Cardiac muscle cell (in vitro differentiated cells and primary cell): ENCODE measurements at places on chromosomes 2 and 18.

- no peak for DNase-seq
- no peaks in the 10 kb centered on the region for H3K36me3 ChIP-seq
- H3K27me3 ChIP-seq: peaks cover 3% of the 10 kb centered on the region
- H3K27ac ChIP-seq: no peak overlapping the region
Measured at GRCh38 chr2:27507293-27507692, 10.7 kb downstream of the GCKR start.

DNA sequence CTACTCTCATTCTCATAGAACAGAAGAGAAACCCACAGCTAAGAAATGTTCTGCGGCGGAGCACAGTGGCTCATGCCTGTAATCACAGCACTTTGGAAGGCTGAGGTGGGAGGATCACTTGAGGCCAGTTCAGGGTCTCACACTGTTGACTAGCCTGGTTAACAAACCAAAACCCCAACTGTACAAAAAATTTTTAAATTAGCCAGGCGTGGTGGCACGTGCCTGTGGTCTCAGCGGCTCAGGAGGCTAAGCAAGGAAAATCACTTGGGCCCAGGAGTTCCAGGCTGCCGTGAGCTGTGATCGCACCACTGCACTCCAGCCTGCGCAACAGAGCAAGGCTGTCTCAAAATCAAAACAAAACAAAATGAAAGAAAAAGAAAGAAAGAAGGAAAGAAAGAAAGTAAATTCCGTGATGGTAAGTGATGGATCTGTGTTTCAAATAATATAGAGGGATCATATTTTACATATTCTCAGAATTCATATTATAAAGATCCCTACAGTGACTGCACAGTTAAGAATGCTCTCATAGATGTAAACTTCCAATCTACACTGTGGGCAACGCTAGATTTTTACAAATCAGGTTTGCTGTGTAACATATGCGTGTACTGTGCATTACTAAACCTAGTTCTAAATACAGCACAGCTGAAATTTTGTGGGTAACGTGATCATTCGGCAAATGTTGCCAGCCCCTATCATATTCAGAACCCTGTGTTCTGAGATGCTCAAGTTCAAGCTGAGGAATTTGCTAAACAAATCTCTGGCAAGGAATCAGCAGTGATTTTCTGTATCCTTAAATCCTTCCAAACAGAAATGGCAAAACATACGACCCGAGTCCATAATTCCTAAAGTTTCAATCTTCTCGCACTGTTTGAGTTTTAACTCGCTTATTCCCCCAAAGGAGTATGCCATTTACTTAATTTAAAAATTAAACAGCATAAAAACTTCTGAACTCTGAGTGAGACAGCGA lies 1.2 kb upstream of the RAB12 start:
- DNase-seq: no peak
- H3K27me3 ChIP-seq: peaks cover 5% of the 10 kb centered on the region
- no peak overlapping the region for H3K27ac ChIP-seq
- no peak overlapping the region for H3K4me3 ChIP-seq
- peaks cover 7% of the 10 kb centered on the region for H3K4me1 ChIP-seq

GRCh38 chr2:172863341-172863740 lies 127.7 kb downstream of the RAPGEF4 start:
- H3K4me1 ChIP-seq: peaks cover 21% of the 10 kb centered on the region
- no peak overlapping the region for H3K4me3 ChIP-seq
- H3K36me3 ChIP-seq: no peaks in the 10 kb centered on the region
- H3K27me3 ChIP-seq: no peaks in the 10 kb centered on the region

- no peaks in the 10 kb centered on the region for H3K27me3 ChIP-seq
- peaks cover 19% of the 10 kb centered on the region for H3K4me1 ChIP-seq
- H3K27ac ChIP-seq: no peak overlapping the region
- no peaks in the 10 kb centered on the region for H3K36me3 ChIP-seq
- no peak overlapping the region for H3K4me3 ChIP-seq
- no peak for DNase-seq
Measured at GRCh38 chr2:217625557-217626169, 377.1 kb downstream of the TNS1 start.
